ENCODE measurements at places on chromosomes 6 and 20.

DNA sequence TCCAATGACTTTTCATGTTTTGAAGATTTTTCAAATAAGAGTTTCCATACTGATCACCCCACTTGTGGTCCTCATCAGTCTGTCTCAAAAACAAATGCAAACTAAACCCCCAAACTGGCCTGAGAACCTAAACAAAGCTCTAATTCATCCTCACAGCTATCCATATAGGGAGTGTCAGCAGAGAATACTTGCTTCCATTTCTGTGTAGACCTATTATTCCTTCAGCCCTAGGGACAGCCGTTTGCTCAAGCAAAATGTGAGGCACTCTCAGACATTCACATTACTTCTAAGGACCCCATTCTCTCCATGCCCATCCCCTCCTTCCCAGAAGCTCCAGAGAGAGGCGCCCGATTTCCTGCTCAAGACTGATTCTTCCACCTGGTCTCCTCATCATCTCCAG lies 24.6 kb downstream of the DNAAF9 start:
- DNase-seq = no peak

DNA sequence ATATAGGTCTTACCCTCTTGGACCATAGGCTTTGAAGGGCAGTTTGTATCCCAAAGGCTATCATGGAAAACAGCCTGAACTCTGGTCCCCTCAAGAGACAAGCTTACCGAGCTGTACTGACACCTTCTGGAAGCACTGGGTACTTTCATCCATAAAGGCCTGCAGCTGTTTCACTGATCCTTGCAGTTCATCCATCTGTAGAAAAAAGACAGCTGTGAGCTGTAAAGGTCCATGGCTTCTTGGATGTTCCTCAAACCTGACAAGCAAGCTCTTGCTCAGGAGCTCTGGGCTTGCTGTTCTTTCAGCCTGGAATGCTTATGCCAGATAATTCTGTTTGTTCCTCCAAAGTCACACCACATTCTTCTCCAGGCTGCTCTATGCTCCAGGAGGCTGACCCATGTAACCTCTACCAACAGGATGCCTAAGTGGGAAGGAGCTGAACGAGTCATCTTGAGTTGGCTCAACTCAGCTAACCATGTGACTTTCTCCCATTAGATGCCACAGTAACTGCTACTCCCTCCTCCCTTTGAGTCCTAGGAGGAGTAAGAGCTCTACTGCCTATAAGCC lies 8.8 kb upstream of the NDRG3 start:
- peak; percentile 64 for DNase-seq

DNA sequence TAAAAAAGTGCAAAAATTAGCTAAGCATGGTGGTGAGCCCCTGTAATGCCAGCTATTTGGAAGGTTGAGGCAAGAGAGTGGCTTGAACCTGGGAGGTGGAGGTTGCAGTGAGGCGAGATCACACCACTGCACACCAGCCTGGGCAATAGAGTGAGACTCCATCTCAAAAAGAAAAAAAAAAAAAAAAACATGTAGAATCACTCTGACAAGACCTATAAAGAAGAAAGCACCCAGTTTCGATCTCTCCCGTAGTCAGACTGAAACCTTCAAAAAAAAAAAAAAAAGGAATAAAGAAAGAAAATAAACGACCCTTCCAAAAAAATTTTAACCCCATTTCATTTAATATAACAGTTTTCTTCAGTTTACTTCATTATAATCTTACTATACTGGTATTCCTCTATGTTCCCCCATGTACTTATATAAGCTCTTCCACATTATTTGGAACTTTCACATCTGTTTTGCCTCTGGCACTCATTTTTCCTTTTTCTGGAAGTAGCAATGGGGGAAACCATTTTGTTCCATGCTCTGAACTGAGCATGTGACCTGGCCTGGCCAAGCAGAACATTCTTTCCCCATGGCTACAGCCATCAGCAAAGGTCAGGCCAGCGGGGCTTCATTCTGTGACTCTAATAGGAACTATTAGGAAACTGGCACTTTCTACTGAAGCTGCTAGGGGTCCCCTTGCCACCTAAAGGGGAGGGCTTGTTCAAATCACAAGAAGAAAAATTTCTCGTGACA lies 9.6 kb downstream of the SLC18B1 start:
- DNase-seq = no peak

DNA sequence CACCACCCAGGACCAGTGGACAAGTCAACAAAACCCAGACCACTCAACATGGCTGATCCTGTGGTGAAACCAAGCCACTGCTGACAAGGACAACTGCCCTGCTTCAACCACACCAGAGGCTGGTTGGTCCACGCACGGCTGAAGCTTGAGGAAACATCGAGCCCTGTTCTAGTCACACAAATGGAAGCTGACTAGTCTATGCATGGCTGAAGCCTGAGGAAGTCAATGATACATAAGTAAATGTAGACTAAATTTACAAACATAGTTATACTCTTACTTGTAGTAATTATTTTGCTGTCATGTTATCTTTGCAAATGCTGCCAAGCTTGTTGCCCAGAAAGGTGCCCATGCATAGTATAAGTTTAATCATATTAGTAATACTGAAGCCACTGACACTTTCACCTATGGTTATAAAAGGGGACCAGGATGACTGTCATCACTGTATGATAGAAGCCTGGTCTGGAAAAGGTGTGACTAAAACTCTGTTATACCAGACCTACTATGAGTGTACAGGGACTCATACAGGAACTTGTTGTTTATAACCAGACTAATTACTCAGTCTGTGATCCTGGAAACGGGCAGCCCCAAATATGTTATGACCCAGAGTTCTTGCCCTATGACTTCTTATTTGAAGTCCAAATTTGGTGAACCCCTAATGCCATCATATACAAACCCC lies 5.6 kb downstream of the IL22RA2 start:
- no peak for DNase-seq

DNA sequence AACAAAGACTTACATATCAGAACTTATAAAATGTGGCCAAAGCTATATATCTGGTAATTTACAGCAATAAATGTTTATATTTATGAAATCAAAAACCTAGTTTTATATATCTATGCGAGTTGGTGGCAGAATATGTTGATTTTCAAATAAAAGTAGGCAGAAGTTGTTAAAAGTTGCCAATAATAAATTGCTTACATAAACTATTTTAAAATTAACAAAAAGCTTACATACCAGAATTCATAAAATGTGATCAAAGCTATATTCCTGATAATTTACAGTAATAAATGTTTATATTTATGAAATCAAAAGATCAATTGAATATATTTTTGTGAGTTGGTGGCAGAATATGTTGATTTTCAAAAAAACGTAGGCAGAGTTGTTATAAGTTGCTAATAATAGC lies 451.8 kb upstream of the KHDRBS2 start:
- DNase-seq = no peak

DNA sequence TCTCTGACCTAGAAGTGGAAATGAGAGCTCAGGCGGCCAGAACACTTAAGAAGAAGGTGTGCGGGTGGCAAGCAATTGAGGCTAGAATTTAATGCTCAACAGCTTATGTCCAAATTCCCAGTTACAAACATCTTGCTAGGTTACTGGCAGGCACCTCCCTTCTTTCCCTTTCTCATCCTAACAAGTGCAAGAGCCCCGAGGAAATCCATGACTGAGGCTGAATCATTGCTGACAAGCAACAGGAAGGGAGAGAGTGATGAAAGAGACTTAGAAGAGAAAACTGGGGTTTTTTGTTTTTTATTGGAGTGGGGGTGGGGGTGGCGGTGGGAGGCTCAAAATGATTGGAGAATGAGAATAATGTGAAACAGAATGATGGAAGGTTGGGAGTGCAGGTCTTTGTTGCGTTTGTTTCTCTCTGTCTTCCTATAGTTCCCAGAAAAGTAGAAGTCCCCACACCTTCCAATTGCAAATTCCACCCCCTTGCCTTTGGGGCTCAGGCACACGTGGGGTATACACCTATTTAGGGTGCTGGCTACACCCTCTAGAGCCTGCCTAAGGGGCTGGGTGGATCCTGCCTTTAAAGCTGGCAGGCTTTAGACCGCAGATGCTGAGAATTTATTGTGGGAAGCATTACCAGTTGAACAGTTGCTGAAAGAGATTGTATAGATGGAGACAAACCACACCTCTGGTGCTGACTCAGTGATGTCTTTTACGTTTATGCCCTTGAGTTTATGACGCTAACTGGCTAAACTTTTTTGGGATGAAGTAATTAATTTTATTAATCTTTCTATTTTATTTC lies 1.4 kb downstream of the FAM83B start:
- DNase-seq = no peak

DNA sequence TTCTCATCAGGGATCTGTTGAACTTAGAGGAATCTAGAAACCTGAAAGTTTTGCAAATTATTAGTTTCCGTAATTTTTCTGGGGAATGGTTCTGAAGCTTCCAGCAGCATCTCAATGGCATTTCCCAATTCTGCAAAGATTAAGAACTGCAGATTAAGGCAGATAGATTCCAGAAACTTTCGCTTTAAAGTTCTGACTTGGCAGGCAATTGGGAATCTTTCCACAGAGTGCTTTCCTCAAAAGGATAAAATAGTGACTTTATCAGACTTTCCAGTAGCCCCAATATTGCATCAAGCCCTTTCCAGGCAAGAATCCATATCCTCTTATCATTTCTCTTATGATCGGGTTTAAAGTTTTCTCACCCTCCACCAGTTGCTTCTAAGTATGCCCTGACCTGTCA lies 261.1 kb downstream of the FNDC1 start:
- DNase-seq = no peak

DNA sequence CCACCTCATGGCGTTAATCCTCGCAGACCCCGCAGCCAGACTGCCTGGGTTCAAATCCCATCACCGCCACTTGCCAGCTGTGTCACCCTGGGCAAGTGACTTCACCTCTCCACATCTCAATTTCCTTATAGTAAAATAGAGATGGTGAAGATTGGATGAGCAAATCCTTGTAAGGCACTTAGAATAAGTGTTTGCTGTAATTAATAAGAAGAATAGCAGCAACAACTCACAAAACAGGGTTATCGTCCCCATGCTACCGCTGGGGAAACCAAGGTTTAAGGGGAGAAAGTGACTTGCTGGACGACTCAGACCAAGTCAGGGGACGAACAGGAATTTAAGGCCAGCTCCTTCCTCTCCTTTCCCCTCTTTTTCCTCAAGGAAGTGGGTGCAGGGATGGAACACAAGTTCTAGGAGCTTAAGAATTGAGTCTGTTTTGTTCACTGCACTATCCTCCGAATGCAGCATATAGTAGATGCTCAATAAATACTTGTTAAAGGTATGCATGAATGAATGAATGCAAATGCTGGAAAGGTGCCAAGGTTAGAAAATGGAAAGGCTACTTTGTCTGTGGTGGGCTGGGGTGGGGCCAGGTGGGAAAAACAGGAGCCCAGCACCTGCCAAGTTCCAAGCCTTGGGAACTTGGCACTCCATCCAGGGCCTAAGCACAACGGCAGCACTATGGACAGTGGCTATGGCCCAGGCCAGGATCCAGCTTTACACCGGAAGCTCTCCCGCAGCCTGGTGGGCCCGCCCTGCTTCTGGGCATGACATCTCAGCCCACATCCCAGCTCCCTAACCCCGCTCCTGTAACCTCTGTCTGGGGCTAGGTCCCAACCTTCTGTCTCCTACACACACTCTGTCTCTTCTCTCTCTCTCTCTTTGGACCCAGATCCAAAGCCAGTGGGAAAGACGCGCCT lies 4.9 kb upstream of the CDH22 start:
- no peak for DNase-seq

DNA sequence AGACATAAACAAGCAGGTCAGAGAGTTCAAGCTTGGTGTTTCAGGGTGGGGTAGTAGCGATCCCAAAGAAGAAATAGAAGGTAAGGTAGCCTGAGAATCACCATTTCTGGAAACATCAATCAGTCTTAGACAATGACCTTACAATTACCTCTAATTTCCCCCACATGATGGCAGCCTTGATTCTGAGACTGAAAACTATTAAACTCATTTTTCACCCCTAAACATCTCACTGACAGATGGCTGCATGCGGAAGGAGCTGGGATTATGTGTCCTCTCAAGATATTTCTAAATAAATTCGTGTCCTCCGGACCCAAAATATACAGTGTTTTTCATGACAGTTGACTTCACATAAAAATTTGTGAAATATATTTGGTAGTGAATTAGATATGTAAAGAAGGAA lies 61.0 kb downstream of the KIF6 start:
- DNase-seq = no peak

DNA sequence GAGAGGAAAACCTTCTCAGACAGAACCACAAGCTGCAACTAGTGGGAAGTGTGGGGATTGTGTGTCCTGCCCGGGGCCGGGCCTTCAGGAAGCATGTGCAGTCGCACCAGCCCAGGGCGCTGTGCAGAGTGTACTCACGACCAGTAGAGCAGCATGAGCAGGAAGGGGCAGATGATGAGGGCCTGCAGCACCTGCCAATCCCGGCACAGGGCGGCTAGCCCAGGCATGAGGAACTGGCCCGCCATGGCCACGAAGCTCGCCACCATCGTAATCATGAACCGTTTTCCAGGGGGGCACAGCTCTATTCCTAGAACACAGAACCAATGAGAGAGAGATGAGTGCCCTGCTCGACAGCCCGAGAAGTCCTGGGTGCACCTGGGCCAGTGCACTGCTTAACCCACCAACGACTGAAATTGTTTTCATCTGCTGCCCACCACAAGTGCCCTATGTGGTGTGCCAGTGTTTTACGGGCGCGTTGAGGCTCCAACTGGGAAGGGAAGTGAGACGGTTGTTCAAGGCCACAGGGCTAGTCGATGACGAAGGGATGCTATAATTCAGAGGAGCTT lies 65.0 kb downstream of the PSMG4 start:
- DNase-seq = no peak

GRCh38 chr20:62816031-62816883 lies 593 bp upstream of the COL9A3 start:
- no peak for DNase-seq

DNA sequence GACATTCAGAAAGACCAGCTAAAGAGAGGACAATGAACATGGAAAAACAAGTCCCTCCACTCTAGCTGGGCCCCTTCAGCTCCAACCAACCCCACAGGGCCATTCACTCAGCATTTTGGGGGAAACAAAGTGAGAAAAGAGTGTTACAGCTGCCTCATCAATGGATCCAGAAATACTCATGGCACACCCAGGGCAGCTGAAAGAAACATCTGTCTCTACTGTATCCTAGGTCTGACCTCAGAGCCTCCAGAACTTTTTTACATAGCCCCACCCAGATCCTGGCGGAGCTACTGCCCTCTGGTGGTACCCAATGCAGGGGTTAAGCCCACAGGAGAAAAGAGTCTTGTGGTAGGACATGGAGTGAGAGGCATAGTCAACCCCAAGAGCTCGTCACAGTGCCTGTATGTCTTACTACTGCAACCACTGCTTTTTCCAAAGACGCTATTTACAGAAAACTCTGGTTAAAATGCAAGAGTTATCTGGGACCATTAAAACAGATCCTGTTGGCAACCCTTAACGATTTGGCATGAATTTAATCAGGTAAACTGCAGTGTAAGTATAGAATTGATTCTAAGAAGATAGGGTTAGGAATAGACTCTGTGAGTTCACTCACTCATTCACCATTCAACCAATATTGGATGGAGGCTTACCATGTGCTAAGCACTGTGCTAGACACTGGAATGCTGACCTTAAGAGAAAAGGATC lies 37.4 kb upstream of the FAM83C start:
- peak; percentile 61 for DNase-seq

DNA sequence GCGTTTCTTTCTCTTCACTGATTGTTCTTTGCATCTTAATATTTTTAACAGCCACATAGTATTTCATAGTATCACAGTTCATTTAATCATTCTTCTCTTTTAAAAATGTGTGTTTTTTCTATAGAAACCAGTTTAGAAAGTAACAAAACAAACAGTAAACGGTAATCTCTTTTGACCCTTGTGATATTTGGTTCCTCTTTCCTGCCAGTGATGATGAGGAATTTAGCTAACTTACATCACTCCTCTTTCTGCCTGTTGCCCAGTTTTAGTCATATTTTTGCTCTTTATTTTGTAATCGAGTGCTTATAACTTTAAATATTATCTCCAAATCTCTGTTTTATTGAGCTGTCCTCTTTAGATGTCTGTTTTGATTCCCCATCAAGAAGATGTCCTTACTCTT lies 38.1 kb upstream of the ZBTB24 start:
- DNase-seq = no peak
